ENCODE measurements at places on chromosomes 1 and 21.

DNA sequence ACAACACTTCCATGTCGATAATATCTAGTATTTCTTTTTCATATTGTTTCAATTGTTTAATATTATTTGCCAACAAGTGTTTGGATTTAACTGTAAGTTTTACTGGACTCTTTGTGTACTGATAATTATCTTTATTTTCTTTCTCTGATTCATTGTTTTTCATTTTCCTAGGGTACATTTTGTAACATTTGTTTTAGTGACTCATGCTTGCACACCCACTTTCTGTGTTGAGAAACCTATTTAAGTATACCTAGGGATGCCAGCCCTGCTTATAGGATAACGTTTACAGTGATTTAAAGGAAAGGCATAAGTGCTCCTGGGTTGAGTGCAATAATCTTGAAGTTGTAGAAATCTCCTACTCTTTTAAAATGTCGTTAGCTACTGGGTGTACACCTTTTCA, 1386.0 kb upstream of the ADGRL4 start:
- DNase-seq, result no peak

DNA sequence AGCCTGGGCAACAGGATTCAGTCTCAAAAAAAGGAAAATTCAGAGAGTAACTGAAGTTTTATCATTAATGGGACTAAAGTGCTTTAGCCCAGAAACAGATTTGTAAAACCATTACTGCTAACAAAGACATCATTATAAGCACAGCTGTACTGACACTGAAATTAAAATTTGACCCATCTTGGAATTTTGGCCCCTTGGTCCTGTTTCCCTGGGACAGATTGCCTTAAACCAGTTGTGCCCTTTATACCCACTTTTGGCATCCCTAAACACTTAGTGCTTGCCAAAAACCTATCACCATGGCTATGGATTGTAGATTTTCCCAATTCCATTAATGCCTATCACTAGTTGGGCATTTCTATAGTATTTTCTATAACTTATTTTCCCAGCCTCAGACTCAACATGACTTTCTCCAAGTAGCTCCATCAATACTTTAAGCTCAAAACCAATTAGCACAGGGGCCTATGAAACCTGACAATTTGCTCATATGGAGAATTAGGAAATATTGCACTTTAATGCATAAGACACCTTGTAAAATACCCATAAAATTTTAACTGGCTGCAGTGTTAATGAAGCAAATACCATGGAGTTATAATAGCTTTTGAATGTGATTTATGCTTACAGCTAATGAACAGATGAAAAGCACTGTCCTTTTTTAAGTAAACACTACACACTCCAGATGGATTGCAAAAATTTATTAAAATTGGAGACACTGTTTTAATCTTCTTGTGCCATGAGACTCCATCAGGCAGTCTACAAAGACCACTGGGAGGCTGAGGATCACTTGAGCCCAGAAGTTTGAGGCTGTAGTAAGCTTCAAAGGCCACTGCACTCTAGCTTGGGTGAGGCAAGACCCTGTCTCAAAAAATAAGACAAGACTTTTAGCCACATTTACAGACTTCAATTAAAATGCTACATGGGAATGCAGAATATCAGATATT, 4.3 kb downstream of the GAS5 start:
- no peak for DNase-seq

- DNase-seq, result no peak
Measured at GRCh38 chr1:187336441-187337168, 507.9 kb downstream of the PLA2G4A start.

- no peak for DNase-seq
Measured at GRCh38 chr1:91764471-91765115, 121.4 kb downstream of the TGFBR3 start.

DNA sequence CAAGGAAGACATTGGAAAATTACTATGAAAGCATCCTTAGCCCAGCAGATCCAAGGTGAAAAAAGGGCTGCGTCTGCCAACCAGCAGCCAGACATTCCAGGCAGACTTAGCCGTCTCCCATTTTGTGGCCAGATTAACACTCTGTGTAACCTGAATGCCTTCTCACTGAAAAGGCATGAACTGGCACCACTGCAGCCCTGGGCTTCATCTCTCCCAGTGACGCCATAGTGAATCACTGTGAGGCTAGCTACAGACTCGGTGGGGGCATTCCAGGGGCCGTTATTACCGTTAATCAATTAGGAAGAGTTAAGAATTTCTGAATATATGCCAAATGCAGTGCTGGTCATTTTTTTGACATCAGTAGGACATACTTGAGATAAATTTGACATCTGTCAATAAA, 627.4 kb downstream of the LMO4 start:
- DNase-seq, result no peak

DNA sequence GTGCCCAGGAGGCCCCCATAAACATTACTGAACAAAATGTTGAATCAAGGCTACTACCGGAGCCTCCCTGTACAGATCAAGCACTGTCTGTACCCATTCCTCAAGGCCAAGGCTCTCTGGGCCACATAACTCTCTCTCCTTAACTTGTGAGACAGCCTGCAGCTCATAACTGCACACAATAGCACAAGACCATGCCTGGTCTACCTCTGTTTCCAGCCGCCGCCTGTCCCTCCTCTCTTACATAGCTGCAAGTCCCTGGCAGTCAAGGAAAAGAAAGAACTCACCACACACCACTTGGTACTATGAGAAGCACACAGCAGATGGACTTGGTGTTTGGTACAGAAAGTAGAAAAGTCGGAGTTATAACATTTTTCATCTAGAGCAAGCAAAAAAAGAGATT, 91.1 kb downstream of the SSBP3 start:
- DNase-seq, result no peak

DNA sequence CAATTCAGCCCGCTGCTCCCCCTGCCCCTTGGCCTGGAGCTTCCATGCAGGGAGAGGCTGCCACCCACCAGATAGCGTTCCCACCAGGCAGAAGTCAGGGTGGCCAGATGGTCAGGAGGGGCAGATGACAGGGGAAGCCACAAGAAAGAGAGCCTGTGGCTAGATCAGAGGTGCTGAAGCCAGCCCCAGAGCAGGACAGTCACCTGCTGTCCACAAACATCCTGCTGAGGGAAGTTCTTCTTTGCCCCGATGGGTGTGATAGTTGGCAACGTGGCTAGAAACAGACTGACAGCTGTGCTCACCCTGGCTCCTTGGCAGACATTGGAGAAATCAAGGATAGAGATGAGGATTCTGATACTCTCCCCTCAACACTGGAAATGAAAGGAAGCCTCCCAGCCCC, 27.2 kb upstream of the SRP9 start:
- DNase-seq, result no peak

DNA sequence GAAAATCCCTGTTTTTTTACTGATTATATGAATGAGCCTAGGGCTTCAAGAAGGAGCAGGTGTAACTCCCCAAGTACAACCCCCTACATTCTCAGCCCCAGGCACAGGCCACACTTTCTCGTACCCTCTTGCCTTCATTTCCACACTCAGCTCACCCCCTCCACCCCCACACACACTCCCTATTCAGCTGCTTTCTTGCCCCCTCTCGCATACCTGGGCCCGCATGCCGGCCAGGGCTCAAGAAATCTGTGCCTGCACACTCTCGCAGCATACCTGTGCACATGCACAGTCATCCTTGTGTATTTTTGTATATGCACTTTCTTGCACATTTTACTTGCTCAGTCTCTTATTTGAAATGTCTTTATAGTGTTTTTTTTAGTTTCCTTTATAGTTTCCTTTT, 2.0 kb downstream of the PTPRF start:
- no peak for DNase-seq

GRCh38 chr1:47568763-47569162, 130.9 kb downstream of the FOXD2 start:
- no peak for DNase-seq

- DNase-seq, result peak; percentile 27
Measured at GRCh38 chr1:96722161-96722922, 758 bp downstream of the PTBP2 start.

- DNase-seq, result no peak
Measured at GRCh38 chr1:180264595-180264994, 34.5 kb downstream of the LHX4 start.

Measured in stimulated activated CD4-positive, alpha-beta T cell treated with anti-CD3 and anti-CD28 coated beads, TNF-alpha, amount 100 ng/mL, for 24 hours (primary cell).